GM23248 (cell line): ENCODE measurements at places on chromosomes 12 and 14. TPM values are rescaled to one million over a fixed set of nuclear protein-coding genes. Genes with fewer than 3 reads are reported as not detected.

GRCh38 chr14:91889477-91890211 lies 22.3 kb upstream of the TC2N start:
- peaks cover 7% of the 10 kb centered on the region for H3K4me1 ChIP-seq
- H3K27ac ChIP-seq: no peak overlapping the region
- H3K36me3 ChIP-seq: peaks cover 20% of the 10 kb centered on the region
- DNase-seq: no peak

GRCh38 chr12:91037276-91037675 lies 20.5 kb downstream of the KERA start:
- DNase-seq: peak; percentile 6
- peaks cover 10% of the 10 kb centered on the region for H3K4me1 ChIP-seq
- H3K27me3 ChIP-seq: no peaks in the 10 kb centered on the region
- no peak overlapping the region for H3K4me3 ChIP-seq

- no peak overlapping the region for H3K27ac ChIP-seq
- H3K4me3 ChIP-seq: no peak overlapping the region
- H3K27me3 ChIP-seq: peaks cover 21% of the 10 kb centered on the region; the same call in 1 of the 2 replicates
- H3K36me3 ChIP-seq: no peaks in the 10 kb centered on the region
- DNase-seq: peak; percentile 18
These were observed 353.2 kb downstream of the BCAT1 start for GRCh38 chr12:24595652-24596235.

- no peak for DNase-seq
- H3K4me1 ChIP-seq: peaks cover 12% of the 10 kb centered on the region
- H3K27me3 ChIP-seq: no peaks in the 10 kb centered on the region
- H3K36me3 ChIP-seq: no peaks in the 10 kb centered on the region
These were observed 38.0 kb downstream of the TMEM120B start for GRCh38 chr12:121750507-121750955.

- H3K36me3 ChIP-seq: no peaks in the 10 kb centered on the region
- no peak for DNase-seq
- H3K4me3 ChIP-seq: no peak overlapping the region
- H3K27me3 ChIP-seq: peaks cover 13% of the 10 kb centered on the region; the same call in 1 of the 2 replicates
- H3K4me1 ChIP-seq: no peaks in the 10 kb centered on the region
- H3K27ac ChIP-seq: no peak overlapping the region
These were observed 86.4 kb upstream of the RFLNA start for GRCh38 chr12:124208489-124208888.

GRCh38 chr12:121697093-121697698 lies 15.4 kb upstream of the TMEM120B start:
- H3K4me1 ChIP-seq: no peaks in the 10 kb centered on the region
- no peak overlapping the region for H3K4me3 ChIP-seq
- no peak overlapping the region for H3K27ac ChIP-seq

IL23A gene
- polyA plus RNA-seq: 0.19 and 0.31 TPM in 2 replicates

RGS6 gene
- polyA plus RNA-seq: not detected in 2 replicates

PRB2 gene
- polyA plus RNA-seq: 0.16 TPM in 1 of 2 replicates, not detected in the other
